Stimulated activated CD4-positive, alpha-beta T cell treated with anti-CD3 and anti-CD28 coated beads, Interleukin-2, amount 100 ng/mL, for 4 hours (primary cell): ENCODE measurements at places on chromosomes 3 and 15.
A peak's percentile ranks its signal among the peaks of the same experiment; 100 is the strongest.

DNA sequence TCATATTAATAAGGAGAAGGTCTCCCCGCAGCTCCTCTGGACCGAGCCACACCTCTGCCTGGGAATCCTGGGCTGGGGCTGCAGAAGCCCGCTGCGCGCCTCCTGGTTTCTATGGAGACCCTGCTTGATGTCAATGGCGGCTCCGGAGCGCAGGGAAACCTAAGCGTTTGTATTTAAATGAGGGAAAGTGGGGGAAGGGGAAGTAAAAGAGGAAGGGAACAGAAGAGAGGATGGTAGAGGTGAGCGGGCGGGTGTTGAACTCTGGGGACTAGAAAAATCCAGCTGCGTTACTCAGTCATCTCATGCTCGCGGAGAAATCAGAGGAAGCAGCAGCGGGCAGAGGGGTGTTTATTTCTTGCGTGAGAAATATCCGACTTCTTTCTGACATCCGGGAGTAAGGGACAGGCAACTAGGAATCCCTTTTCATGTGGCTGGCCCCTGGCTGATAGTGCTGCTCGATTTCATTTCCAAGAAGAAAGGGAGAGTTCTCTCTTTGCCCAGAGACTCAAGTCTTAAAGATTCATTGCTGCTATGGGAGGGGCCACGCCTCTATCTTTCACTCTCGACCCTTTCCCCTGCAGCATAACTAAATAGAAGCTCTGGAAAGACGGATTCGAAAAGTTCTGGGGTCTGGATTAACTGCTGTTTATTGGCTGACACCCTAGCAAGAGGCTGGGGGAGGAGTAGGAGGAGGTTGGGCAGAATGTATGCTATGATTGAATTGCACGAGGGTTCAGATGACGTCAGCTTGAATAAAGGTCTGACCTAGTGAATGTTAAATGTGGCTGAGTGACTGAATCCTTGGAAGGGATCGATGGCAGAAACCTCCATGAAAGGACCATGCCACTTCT, 110.5 kb upstream of the GAP43 start:
- peak; percentile 8 for DNase-seq

DNA sequence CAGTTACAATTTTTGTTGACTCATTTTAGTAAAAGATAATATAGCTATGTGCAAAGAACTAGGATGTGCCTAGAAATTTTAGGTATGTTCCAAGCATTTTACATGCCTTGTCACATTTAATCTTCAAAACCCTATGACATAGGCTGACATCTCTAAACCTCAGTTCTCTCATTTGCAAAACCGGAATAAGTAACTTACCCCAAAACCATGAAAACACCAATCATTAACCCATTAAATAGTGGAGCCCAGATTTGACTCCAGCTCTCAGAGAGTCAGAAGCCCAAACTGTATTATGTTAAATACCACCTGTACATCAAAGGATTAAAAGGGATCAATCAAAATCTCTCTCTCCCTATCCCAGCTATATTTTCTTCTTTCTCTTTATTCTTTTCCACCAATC, 36.6 kb downstream of the GSK3B start:
- DNase-seq, result no peak

GRCh38 chr15:81491414-81492096, 117.5 kb upstream of the TMC3 start:
- DNase-seq, result no peak

GRCh38 chr3:114081037-114081436, 24.5 kb downstream of the QTRT2 start:
- no peak for DNase-seq

GRCh38 chr15:78195735-78196201, 38.6 kb downstream of the ACSBG1 start:
- peak; percentile 27 for DNase-seq

- DNase-seq, result no peak
Measured at GRCh38 chr3:159080821-159081220, 279.0 kb downstream of the MFSD1 start.

DNA sequence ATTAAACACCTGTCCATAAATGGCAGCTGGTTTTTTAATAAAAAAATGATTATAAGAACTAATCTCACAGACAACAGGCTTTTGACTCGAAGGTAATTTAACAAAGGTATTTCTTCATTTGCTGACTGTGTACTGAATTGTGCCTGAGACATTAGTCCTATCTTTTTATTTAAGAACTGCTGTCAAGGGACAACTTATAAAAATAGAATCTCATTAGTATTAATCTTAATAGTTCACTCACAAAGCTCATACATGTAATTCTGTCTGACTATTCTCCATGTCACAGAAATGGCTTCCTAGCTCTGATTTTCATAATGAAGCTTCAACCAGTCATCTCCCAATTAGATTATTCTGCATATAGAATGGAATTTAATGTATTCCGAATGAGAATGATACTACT, 276.9 kb upstream of the PDZRN3 start:
- DNase-seq, result no peak

DNA sequence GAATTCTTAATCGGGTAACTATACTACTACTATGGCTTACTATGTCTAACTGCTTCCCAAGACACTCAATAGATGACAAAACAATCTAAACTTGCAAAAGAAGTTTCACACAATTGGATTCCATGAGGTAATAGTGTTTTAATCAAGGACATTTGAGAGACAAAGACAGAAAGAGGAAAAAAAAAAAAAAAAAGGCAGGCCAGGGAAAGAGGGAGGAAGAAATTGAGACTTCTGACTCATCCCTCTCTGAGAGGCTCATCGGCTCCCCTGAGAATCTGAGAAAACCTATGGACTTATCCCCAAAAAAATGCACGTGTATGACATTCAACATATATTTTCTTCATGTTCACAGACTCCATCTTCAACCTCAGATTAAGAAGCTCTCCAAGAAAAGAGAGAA, 61.0 kb downstream of the SCAPER start:
- no peak for DNase-seq

- no peak for DNase-seq
Measured at GRCh38 chr15:20341901-20342600, 199.5 kb downstream of the GOLGA6L6 start.

DNA sequence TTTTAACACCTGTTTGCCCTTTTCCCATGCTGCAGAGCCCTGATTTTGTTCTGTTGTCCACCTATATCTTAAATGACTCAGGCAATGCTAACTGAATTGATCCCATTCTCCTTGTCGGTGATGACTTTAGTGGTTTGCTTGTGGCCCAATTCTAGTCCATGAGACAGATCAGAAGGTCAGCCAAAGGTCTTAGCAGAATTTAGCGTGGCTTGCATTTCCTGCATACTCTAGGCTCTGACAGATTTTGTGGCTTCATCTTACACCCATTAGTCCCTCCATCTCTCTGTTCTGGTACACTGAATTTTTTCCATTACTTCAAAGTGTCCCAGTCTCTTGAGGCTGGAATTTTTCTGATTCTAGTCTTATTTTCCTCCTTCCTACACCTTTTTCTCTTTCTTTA, 161.9 kb downstream of the STAC start:
- no peak for DNase-seq

GRCh38 chr15:99955532-99955931, 222.3 kb upstream of the LYSMD4 start:
- no peak for DNase-seq

DNA sequence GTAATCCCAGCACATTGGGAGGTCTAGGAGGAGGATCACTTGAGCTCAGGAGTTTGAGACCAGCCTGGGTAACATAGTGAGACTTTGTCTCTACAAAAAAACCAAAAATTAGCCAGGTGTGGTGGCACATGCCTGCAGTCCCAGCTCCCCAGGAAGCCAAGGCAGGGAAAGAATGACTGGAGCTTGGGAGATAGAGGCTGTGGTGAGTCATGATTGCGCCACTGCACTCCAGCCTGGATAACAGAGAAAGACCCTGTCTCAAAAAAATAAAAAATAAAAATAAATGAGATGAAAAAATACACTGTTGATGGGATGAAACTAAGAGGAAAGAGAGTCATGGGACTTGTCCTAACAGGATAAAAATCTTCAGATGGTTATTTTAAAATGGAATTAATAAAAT, 137.6 kb downstream of the IMPG2 start:
- DNase-seq, result no peak

DNA sequence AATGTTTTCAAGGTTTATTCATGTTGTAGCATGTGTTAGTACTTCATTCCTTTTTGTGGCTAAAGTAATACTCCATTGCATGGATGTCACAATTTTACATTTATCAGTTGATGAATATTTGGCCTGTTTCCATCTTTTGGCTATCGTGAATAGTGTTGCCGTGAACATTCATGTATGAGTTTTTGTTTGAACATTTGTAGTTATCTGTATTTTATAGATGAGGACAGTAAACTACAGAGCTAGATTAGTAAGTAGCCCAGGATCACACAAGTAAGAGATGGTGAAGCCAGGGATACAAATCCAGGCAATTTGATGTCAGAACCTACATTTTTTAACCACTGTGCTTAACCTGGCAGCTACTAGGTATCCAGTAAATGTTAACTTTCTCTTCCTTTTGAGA, 63.2 kb downstream of the ASTE1 start:
- DNase-seq, result no peak

DNA sequence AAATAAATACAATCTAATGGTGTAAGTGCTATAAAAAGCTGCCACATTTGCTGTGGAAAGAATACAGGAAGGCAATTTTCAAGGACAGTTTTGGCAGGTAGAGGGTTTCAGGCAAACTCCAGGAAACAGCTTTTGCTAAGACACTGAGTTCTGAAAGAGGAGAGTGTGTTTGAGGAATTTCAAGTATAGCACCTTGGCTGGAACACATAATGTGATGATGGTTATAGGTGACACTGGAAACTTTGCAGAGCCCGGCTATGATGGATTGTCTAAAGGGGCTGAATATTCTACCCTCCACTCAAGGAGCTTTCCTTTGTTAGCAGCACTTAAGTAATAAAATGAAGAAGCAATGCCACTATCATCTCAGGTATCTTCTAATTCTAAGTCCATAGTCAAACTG, 209.4 kb upstream of the TGFBR2 start:
- DNase-seq, result no peak

DNA sequence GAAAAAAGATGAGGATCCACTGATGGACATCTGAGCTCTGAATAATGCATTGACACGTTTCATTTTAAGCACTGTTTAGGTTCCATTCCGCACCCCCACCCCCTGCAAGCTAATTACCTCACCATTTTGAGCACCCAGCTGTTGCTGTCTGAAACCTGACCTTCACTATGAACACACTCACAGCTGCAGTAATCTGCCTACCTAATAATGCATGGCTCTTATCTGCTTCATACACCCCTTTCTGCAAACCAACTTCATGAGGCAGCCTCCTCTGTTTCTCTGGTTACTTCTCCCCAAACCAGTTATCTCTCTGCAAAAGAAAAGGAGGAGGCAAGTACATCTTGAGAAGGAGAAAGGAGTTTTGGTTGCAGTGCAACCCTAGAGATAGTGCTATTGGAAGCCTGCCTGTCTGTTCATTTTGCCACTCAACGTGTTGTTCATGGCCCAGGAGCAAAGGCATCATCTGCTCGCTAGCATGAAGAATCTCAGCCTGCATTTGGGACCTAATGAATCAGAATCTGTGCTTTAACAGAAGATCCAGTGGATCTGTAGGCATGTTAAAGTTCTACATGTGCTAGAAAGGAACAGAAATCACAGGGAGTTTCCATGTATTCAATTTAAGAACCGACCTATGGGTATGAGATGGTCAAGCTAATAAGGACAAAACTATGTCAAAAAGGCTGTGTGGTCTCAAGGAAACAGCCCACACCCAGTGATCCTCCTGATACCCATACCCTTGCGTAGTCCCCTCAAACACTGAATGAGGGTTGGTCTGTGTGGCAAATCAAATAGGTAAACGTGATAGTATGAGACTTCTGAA, 87.2 kb downstream of the MB21D2 start:
- no peak for DNase-seq

DNA sequence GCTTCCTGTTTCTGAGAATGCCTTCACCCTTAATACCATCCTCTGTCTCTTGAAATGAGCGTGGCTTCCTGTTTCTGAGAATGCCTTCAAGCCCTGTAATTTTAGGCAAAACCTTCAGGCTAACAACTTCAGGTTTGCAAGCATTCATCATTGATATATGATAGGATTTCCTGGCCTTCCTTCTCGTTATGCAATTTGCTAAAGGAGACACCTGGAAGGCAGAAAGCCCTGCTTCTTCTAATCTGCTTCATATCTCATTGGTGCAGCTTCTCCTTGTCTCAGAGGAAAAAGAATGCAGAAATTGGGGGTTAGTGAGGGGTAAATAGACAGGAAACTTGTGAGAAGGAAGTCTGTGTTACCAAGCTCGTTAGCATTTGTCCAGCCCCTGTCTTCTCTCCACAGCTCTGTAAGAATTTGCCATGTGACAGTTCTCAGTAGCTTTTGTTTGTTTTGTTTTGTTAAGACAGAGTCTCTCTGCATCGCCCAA, 7.3 kb downstream of the ARL6IP5 start:
- DNase-seq, result no peak

DNA sequence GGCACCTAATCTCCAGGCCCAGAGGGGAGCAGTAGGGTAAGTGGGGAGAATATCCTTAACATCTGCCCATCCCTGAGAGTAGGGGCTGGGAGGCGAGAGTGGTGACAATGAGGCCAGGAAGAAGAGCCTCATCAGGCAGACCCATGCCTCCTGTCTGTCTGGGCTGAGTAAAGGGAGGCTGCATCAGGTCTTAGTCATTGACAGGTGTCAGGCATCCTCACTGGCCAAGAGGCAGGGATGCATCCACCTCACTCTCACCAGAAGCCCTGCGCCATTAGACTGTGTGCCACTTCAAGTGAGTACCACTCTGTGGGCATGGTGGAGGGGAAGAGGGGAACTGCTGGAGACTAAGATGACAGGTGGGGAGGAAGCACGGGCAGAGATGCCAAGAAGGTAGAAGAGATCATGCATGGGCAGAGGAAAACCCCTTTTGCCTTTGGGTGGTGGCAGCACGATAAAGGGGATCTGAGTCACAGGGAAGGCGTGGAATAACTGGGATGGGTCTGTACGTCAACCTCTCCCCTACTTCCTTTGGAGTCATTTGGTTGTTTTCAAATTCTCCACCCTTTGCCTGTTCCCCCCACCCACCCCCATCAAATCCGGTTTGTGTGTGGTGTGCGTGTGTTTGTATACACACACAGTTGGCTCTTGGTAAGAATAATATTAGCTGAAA, 14.1 kb downstream of the ANAPC13 start:
- no peak for DNase-seq

GRCh38 chr15:90565866-90566265, 36.1 kb downstream of the CRTC3 start:
- DNase-seq, result no peak

DNA sequence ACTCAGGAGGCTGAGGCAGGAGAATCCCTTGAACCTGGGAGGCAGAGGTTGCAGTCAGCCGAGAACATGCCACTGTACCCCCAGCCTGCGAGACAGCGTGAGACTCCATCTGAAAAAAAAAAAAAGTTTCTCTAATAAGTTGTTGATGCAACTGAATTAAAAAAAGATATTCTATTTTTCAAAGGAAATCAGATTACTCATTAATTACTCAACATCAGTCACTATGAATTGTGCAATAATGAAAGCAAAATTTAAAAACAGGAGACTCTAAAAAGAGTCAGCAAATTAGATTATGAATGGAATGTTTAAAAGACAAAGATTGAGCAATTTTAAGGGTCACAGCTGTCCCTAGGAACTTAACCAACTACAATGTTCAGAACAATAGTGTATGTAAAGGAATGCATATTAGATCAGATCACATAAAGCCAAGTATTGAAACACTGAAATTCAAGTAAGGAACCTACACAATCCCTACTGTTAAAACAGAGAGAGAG, 60.2 kb upstream of the SLC4A7 start:
- DNase-seq, result no peak
